Hematopoietic multipotent progenitor cell treated with erythropoietin and hydrocortisone succinate and interleukin-3 and kit ligand, for 15 days (in vitro differentiated cells): ENCODE measurements at places on chromosomes 3 and 15.
A peak's percentile ranks its signal among the peaks of the same experiment; 100 is the strongest.

- no peak for DNase-seq
These were observed 243.6 kb upstream of the MDFIC2 start for GRCh38 chr3:70556056-70556455.

DNA sequence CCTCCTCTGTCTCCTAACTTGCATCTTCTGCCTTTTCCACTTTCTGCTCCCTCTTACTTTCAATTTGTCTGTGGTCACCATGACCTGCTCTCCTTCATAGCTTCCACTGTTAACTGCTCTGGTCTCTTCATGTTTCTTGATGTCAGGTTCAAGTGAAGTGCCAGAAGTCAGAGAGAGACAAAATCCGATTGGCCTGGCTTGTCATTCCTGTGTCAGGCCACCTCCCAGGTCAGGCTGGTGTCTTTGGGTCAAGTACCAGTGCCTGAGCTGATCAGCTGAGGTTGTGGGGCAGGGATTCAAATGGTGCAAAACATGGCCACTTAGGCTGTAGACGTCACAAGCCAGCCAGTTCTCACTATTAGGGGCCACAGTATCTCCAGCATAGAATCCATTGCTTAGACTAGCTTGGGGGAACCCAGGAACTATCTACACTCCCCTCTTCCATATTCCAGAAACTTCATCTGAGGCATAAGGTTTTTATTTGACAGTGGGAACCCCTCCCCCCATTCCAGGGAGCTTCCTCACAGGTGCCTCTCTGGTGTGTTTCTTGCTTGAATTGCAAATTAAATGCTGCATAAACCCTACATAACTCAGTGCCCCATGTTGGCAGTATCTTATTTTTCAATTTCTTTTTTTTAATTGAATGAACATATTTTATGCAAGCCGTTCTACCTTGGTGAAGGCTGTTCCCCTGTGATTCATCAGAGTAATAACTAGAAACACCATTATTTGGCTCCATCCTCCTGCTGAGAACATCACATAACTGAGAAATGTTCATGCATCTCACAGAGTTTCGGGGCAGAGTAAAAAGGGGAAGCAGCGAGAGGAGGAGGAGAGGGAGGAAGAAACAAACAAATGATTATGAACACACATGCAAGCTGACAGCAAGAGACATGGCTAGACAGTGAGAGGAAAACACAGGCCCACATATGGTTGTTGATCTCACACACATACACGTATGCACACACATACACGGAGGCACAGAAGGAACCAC, 175.8 kb downstream of the TLE3 start:
- DNase-seq = no peak

DNA sequence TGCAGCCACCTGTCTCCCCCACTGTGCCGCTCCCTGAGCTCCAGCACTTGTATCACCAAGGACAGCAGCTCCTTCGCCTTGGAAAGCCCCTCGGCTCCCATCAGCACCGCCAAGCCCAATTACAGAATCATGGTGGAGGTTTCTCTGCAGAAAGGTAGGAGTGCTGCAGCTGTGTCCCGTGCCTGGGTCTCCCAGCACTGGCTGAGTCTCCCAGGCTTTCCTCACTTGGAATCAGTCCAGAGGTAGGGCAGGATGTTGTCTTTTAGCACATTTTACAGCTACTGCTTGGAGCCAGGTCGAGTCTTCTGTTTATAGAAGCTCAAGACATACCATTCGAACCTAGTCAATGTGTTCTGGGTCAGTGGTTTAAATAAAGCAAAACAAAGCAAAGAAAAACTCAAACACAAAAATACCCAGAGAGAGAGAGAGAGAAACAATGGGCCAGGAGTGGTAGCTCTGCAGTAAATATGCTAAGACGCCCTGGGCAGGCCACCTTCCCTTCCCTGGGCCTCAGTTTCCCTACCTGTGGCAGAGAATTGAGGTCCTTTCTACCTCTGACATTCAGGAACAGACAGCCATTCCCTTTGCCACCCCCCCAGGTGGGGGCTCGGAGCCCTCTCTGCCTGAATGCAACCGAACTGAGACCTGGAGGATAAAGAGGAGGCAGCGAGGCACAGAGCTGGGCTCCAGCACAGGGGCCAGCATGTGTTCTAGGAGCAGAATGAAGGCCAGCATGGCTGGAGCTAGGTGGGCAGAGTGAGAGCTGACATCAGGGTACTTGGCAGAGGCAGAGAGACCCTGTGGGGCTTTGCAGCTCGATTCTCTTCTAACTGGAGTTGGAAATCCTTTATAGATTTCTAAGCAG, 44.1 kb downstream of the STARD5 start:
- no peak for DNase-seq

- peak; percentile 84 for DNase-seq
These were observed 21.4 kb downstream of the SIAH2 start for GRCh38 chr3:150741497-150742140.

DNA sequence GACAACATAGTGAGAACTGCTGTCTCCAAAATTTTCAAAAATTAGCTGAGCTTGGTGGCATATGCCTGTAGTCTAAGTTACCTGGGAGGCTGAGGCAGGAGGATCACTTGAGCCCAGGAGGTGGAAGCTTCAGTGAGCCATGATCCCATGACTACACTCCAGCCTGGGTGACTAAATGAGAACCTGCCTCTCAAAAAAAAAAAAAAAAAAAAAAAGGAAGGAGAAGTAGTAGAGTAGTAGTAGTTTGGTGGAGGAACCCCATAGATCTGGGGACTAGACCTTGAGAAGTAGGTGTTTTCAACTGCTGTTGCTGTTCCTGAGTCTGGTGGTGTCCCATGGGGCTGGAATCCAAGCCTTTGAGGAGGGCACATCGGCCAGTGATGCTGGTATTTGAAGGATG, 38.4 kb upstream of the UBE2E2 start:
- no peak for DNase-seq

DNA sequence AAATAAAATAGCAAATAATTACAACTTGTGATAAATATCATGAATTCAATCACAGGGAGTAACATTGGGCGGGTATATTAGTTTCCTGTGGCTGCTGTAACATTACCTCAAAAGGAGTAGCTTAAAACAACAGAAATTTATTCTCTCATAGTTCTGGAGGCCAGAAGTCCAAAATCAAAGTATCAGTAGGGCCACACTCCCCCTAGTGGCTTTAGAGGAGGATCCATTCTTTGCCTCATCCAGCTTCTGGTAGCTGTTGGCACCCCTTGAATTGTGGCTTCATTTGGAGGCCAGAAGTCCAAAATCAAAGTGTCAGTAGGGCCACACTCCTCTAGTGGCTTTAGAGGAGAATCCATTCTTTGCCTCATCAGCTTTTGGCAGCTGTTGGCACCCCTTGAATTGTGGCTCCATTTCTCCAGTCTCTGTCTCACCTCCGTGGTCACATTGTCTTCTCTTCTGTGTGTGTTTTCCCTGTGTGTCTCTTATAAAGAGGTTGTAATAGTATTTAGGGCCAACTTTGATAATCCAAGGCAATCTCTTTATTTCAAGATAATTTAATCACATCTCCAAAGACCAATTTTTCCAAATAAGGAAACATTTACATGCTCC, 3.1 kb upstream of the CFAP20DC start:
- DNase-seq = peak; percentile 70

- no peak for DNase-seq
These were observed 10.9 kb downstream of the PRR20G start for GRCh38 chr3:127276995-127277394.

DNA sequence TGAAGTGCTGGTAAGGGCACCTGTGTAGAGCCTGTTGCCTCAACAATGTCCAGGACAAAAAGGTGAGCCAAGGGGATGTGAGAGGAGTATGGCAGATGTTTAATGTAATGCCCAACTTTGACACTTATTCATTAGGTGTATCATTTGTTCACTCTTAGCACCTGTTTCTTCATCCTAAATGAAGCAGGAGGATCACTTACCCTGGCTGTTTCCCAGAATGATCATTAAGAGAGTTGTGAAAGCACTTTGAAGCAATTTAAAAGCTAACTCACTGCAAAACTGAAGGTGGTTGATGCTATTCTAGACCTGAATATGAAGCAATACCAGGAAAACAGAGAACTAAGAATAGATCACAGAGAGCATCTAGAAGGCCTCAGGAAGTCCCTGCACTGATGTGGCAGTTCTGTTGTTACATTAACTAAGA, 3.4 kb upstream of the HHLA2 start:
- DNase-seq = no peak

DNA sequence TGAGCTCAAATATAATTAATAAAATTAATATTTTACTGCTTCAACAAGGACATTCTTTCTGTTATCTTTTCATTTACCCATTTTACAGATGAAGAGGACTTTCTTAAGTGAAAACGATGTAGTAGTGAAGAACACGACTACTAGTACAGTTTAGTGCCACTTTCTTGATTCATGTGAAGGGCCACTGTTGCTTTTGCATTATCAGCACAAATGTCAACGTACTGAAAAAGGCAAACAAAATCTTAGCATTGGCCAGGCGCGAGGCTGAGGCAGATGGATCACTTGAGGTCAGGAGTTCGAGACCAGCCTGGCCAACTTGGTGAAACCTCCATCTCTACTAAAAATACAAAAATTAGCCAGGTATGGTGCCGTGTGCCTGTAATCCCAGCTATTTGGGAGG, 9.5 kb downstream of the PPP1R14D start:
- no peak for DNase-seq

GRCh38 chr15:52680041-52680391, 828 bp upstream of the ATOSA start:
- peak; percentile 10 for DNase-seq

DNA sequence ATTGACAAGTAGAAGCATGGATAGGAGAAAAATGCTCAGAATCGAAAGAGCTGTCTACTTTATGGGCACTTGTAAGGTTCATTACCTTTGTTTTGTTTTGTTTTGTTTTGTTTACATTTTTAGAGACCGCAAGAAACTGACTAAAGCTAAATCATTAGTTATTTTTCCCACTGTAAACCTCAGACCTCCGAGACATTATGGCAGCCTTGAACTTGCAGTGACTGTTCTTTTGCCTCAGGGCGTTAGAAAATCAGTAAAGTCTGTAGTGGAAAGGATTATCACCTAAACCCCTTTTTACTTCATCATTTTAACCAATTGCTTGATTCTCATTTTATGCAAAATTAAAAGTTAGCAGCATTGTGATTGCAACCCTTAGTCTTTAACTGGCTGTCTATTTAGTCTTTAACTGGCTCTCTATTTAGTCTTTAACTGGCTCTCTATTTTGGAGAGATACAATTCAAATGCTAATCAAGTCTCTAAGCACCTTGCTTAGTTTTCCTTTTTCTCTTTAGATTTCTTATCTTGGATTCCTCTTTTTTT, 383.3 kb upstream of the ROBO2 start:
- DNase-seq = no peak

DNA sequence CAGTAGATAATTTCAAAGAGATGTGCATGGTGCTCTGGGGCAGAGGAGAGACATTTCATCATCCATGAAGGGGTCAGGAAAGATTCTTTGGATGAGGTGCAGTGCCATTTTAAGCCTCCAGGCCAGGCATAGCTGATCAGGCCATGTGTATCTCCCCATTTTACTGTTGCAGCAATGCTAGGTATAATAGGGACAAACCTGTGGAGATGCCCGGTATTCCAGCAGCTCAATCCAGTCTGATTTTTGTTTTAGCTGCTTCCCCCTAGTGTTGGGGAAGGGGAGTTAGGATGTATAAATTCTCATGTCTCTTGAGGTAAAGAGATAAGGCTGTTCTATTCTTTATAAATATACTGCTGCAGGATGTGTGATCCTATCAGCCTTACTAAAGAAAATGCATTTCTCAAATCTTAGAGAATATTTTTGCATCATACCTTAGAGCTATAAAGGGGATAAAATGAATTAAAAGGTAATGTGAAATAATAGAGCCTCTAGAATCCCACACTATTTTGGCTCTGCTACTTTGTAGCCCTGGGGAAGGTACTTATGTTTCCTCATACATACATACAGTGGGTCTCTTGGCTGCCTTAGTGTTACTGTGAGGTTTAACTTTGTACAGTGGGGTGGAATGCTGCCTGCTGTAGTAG, 5.2 kb downstream of the CDV3 start:
- DNase-seq = peak; percentile 21

DNA sequence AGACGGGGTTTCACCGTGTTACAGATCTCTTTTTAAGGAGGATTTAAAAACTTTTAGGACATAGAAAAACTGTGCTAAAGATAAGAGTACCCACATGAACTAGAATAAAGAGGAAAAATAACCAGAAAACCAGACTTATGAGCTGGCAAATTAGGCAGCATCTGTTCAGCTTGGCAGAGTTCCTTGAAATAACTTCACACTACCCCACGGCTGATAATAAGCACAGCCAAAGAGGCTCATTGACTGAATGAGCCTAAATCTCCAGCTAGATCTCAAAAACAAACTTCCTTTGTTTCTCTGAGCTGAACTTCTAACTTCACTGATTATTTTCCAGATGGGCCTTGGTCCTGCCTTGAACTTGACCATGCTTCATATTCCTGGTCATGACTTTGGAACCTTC, 26.7 kb upstream of the PIK3R4 start:
- no peak for DNase-seq

- DNase-seq = peak; percentile 90
These were observed 54.8 kb upstream of the SPESP1 start for GRCh38 chr15:68875377-68876116.

GRCh38 chr3:139252719-139253118, 91.1 kb upstream of the MRPS22 start:
- DNase-seq = no peak

- DNase-seq = no peak
These were observed 639.0 kb downstream of the EDEM1 start for GRCh38 chr3:5826467-5826866.

GRCh38 chr3:147939839-147940238, 530.7 kb downstream of the ZIC1 start:
- no peak for DNase-seq
